Spinal cord (tissue), 10 donors: ENCODE measurements at places on chromosomes 12 and 14.

- H3K27me3 ChIP-seq, result no peaks in the 10 kb centered on the region
- no peak overlapping the region for H3K4me3 ChIP-seq
- H3K4me1 ChIP-seq, result no peaks in the 10 kb centered on the region
- no peak overlapping the region for H3K27ac ChIP-seq
- DNase-seq, result no peak
- H3K36me3 ChIP-seq, result no peaks in the 10 kb centered on the region
These were observed 21.1 kb downstream of the PRKCH start for GRCh38 chr14:61342486-61342885.

GRCh38 chr12:4725057-4725456, 4.9 kb downstream of the GALNT8 start:
- H3K36me3 ChIP-seq, result no peaks in the 10 kb centered on the region
- H3K27ac ChIP-seq, result no peak overlapping the region
- H3K4me3 ChIP-seq, result no peak overlapping the region
- H3K27me3 ChIP-seq, result no peaks in the 10 kb centered on the region
- no peaks in the 10 kb centered on the region for H3K4me1 ChIP-seq

GRCh38 chr14:74599321-74599761, 12.7 kb downstream of the LTBP2 start:
- peaks cover 29% of the 10 kb centered on the region for H3K4me1 ChIP-seq
- no peak for DNase-seq
- H3K27me3 ChIP-seq, result no peaks in the 10 kb centered on the region
- no peak overlapping the region for H3K4me3 ChIP-seq
- no peaks in the 10 kb centered on the region for H3K36me3 ChIP-seq

DNA sequence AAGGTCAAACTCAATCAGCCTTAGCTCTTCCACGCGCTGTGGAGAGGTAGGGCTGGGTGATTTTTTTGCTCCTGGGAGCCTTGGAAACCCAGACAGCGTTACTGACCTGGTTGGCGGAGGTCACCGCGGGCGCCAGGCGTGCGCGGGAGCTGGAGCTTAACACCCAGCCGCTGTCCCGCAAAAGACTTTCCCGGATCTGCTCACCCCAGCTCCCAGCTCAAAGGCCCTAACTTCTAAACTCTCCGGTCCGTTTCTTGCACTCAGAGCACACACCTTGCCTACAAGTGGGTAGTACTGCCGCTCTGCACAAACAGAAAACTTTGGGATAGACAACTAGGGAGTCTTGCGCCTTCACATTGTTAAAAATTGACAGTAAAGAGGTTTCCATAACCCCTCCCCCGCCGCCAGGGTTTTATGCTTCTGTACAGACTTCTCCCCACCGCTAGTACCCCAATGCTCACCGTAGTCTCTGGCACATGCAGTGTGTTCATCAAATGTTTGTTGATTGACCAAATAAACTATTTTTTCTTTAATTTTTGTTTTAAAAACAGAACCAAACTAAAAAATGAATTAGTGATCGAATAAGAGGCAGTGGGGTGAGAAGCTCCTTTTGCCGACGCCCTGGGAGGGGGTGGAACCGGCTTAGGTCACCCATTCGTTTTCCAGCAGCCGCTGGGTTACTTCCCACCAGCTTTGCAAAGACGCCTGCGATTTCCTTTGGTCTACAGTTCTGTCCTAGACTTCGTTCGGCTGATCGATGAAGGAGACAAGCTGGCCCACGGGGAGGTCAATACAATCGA, 12.7 kb upstream of the TBX3 start:
- peaks cover 99% of the 10 kb centered on the region for H3K27me3 ChIP-seq
- peaks cover 34% of the 10 kb centered on the region for H3K4me1 ChIP-seq
- no peak overlapping the region for H3K27ac ChIP-seq
- no peaks in the 10 kb centered on the region for H3K36me3 ChIP-seq

DNA sequence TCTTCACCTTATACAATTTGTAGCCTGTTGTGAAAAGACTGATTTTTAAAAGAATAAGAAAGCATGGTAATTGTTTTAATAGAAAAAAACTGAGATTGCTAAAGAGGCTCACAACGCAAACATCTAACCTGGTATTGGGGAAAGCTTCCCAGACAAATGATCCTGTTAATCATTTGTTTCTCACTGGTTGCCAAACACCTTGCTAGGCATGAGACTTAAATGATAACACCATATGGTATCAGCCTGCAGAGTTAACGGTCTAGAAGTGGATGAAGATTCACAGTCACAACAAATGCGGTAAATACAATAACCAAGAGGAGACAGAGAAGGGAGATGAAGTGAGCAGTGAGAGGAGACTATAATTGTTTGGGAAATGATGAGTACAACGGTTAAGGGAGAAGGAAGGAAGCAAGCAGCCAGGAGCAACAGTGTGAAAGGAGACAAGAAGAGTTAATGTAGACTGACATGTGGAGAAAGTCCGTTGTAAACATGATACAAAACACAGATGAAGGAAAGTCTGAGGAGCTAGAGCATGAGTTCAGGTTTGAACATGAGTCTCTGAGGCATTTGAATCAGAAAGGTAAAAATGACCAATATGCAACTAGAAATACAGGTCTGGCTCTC, 19.8 kb downstream of the GXYLT1 start:
- H3K4me1 ChIP-seq, result no peaks in the 10 kb centered on the region
- DNase-seq, result no peak
- no peaks in the 10 kb centered on the region for H3K27me3 ChIP-seq
- H3K4me3 ChIP-seq, result no peak overlapping the region
- no peak overlapping the region for H3K27ac ChIP-seq

DNA sequence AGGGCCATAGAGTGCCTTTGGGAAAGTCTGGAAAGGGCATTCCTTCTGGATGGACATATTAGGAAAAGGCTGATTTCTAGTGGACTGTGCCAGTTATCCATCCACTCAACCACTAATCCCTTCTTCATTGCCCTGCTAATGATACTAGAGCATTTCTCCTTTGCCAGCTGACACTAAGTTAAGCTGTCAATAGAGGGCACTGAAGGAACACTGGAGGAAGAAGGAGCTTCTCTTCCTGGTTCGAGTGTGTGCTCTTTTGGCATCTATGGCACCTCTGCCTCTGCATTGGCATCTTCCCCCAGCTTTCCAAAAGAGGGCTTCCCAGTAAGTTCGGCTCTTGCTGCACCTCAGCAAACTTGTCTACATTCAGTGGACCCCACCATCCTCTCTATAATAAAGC, 165.4 kb downstream of the DERA start:
- H3K27ac ChIP-seq, result no peak overlapping the region
- no peaks in the 10 kb centered on the region for H3K27me3 ChIP-seq
- no peak overlapping the region for H3K4me3 ChIP-seq
- H3K4me1 ChIP-seq, result no peaks in the 10 kb centered on the region
- no peaks in the 10 kb centered on the region for H3K36me3 ChIP-seq
